ENCODE measurements at places on chromosomes 1 and 21. TPM values are rescaled to one million over a fixed set of nuclear protein-coding genes. Genes with fewer than 3 reads are reported as not detected.

The S100A4 gene
- total RNA-seq: 66.8 TPM

The LCE2C gene
- total RNA-seq: not detected

The AADACL4 gene
- total RNA-seq: not detected

The ANKRD45 gene
- 0.69 TPM for total RNA-seq

The CFHR3 gene
- total RNA-seq: 0.49 TPM

The RAD54L gene
- 0.81 TPM for total RNA-seq

The LRRC38 gene
- not detected for total RNA-seq

The BTBD19 gene
- total RNA-seq: 7.8 TPM

The CDC42BPA gene
- total RNA-seq: 54.7 TPM

The VCAM1 gene
- 9.7 TPM for total RNA-seq

The XKR8 gene
- 10.9 TPM for total RNA-seq

The PERM1 gene
- total RNA-seq: 0.35 TPM

The DNASE2B gene
- total RNA-seq: 0.17 TPM

The OR2T2 gene
- not detected for total RNA-seq

The FCGR2B gene
- 19.4 TPM for total RNA-seq

The RAB42 gene
- 1.8 TPM for total RNA-seq

The EPHA2 gene
- 37.2 TPM for total RNA-seq

The CAMK1G gene
- 0.12 TPM for total RNA-seq

The PADI1 gene
- total RNA-seq: not detected

The PDE4DIP gene
- 78.2 TPM for total RNA-seq

The S100A7A gene
- not detected for total RNA-seq

The TESK2 gene
- total RNA-seq: 6.0 TPM

The LPAR3 gene
- 1.4 TPM for total RNA-seq

The KRTAP19-3 gene
- total RNA-seq: not detected

The CFHR1 gene
- total RNA-seq: 0.75 TPM

The HES3 gene
- not detected for total RNA-seq

The OR2C3 gene
- 0.03 TPM for total RNA-seq

The AIM2 gene
- total RNA-seq: 0.86 TPM

The EVI5 gene
- total RNA-seq: 39.2 TPM

The TRIM46 gene
- 0.83 TPM for total RNA-seq

The KIAA1614 gene
- 7.7 TPM for total RNA-seq

The LIN28A gene
- total RNA-seq: 1.4 TPM

The F11R gene
- total RNA-seq: 173 TPM

The ERICH3 gene
- 0.09 TPM for total RNA-seq

The ORC1 gene
- total RNA-seq: 0.66 TPM

The KCTD3 gene
- total RNA-seq: 55.7 TPM

The FBLIM1 gene
- 534 TPM for total RNA-seq

The S100A12 gene
- 0.75 TPM for total RNA-seq

The NUF2 gene
- total RNA-seq: 0.52 TPM

The GUCA2A gene
- total RNA-seq: 1.1 TPM

The BRDT gene
- total RNA-seq: not detected

The LRRN2 gene
- 2.4 TPM for total RNA-seq

The GPR161 gene
- 13.9 TPM for total RNA-seq

The SH2D5 gene
- 0.23 TPM for total RNA-seq

The SEC16B gene
- 7.3 TPM for total RNA-seq

All from mucosa of gallbladder (tissue), 1 donor.